ENCODE measurements at places on chromosomes 5 and 9. TPM values are rescaled to one million over a fixed set of nuclear protein-coding genes. Genes with fewer than 3 reads are reported as not detected.

- no peak for DNase-seq
Observed at GRCh38 chr9:112810696-112811490, 60.3 kb downstream of the SNX30 start.

GRCh38 chr5:164433106-164433870, 927.9 kb downstream of the MAT2B start:
- DNase-seq: no peak

GRCh38 chr5:95956021-95956899, 5.4 kb downstream of the ELL2 start:
- DNase-seq: no peak

GRCh38 chr5:74328221-74328630, 312.3 kb downstream of the ENC1 start:
- no peak for DNase-seq

DNA sequence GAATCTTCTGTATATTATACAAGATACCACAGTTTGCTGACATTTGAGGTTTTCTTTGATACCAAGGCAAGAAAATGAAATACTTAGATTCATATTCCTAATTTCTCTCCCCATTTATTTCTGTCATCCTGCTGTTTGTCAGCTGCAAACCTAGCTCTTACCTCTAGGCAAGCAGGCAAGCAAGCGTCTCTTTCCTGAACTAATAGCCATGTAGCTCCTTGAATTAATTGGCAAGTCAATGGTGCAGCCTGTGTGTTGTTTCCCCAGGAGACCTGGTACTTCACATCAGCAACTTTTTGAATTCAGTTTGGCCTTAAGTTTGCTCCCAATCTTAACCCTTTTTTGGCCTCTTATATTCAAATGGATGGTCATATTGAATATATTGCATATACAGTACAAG, 573.6 kb upstream of the ARRDC3 start:
- DNase-seq: no peak

GRCh38 chr9:76897804-76898525, 7.9 kb downstream of the PRUNE2 start:
- no peak for DNase-seq

GRCh38 chr5:171810227-171810626, 24.6 kb downstream of the SMIM23 start:
- no peak for DNase-seq

DNA sequence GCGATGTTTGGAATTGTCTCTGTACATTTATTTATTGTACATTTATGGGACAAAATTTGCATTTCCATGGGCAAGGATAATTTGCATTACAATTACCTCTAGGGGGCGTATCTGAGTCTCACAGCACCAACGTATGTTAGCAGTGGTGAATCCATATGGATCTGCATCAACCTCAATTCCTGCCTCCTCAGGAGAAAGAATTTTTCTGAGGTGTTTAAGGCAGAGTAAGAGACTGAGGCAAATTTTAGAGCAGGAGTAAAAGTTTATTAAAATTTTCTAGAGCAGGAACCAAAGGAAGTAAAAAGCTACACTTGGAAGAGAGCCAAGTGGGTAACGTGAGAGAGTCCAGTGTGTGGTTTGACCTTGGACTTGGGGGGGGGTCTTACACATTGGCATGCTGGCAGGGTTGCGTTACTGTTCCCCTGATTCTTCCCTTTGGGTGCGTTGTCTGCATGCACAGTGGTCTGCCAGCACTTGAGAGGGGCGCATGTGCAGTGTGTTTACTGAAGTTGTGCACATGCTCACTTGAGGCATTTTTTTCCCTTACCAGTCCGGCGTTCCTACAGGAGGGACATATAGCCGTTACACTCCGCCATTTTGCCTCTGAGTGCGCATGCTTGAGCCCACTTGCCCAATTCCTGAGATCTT, 21.0 kb upstream of the RAB14 start:
- no peak for DNase-seq

DNA sequence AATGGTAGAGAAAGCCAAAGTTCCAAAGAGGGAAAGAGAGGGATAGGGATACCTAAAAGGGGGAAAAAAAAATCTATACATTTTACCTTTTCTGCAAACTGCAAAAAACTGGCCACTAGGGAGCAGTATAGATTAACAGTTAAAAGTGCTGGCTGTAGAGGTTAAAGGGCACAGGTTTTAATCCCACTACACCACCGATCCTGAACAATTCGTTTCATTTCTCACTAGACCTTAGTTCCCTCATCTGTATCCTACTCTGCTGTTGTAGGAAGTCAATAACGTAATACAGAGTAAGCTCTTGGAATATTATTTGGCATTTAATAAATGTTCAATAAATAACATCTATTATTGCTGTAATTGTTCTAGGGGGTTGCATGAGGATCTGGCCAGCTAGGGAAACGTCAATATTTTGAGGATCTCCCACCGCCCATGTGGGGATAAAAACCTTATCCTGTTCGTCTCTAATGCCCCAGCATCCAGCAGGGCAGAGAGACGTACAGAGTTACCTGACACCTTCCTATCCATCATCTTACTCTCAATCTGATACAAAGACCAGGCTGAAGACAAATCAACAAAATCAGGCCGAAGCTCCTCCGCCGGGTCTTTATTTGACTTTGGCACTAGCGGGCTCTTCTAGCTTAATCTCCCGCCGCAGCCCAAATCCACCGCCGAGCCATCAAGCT, 757 bp downstream of the CDC26 start:
- DNase-seq: no peak

- no peak for DNase-seq
Observed at GRCh38 chr5:157571357-157571827, 4.2 kb downstream of the ADAM19 start.

GRCh38 chr5:76376148-76376865, 26.8 kb upstream of the IQGAP2 start:
- no peak for DNase-seq

NR5A1 gene
- not detected for total RNA-seq

PCDHA13 gene
- total RNA-seq: not detected

LEAP2 gene
- total RNA-seq: 0.47 TPM

TGFBI gene
- 6.6 TPM for total RNA-seq

Data from T-helper 17 cell (primary cell).